ENCODE measurements at places on chromosomes 5 and 9.

GRCh38 chr5:128083811-128084227, 253 bp downstream of the SLC12A2 start:
- peak; percentile 84 for DNase-seq

GRCh38 chr5:180990882-180991242, 2.2 kb downstream of the BTNL3 start:
- DNase-seq: no peak

DNA sequence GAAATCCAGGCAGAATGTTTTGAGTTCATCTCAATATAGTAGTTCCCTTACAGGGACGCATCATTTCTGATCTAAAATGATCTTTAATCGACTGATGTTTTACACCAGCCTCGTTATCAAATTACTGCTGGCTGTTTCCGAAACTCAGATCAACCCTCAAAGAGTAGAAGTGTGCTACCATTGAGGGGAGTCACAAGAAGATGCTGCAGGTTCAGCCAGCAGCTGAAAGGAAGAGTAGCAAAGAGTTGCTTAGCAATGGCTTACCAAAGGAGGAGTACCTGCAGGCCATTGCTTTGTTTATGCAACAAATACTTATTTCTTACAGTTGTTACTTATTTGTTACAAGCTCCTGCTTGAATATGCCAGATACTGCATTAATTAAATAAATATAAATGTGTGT, 144.1 kb downstream of the EBF1 start:
- no peak for DNase-seq

DNA sequence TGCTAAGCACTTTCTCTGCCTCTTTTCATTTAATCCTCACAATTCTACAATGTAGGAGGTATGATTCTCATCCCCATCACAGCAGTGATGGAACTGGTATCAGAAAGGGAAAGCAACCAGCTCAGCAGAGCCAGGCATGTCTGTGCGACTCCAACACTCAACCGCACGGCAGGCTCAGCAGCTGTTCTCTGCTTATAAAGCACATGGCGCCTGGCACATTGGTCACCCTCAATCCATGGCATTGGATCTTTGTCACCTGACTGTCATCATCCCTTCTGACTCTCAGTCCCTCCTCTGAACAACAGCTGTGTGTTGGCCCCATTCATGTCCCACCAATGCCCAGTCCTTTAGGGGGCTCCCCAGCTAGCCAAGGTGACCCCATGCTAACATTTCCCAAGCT, 45.1 kb upstream of the HAND1 start:
- no peak for DNase-seq

All from GM13977 (cell line).